ENCODE measurements at places on chromosomes 1 and 21. TPM values are rescaled to one million over a fixed set of nuclear protein-coding genes. Genes with fewer than 3 reads are reported as not detected.

Gene PDE9A
- total RNA-seq, result 6.4 TPM

Gene RGS16
- total RNA-seq, result not detected

- DNase-seq, result no peak
Measured at GRCh38 chr1:203025686-203026030, 633 bp upstream of the PPFIA4 start.

- no peak for DNase-seq
Measured at GRCh38 chr1:224058303-224058702, 55.6 kb upstream of the FBXO28 start.

Gene SH3BGR
- total RNA-seq, result 12.8 TPM
